ENCODE measurements at places on chromosomes 2 and 18.
A peak's percentile ranks its signal among the peaks of the same experiment; 100 is the strongest.

DNA sequence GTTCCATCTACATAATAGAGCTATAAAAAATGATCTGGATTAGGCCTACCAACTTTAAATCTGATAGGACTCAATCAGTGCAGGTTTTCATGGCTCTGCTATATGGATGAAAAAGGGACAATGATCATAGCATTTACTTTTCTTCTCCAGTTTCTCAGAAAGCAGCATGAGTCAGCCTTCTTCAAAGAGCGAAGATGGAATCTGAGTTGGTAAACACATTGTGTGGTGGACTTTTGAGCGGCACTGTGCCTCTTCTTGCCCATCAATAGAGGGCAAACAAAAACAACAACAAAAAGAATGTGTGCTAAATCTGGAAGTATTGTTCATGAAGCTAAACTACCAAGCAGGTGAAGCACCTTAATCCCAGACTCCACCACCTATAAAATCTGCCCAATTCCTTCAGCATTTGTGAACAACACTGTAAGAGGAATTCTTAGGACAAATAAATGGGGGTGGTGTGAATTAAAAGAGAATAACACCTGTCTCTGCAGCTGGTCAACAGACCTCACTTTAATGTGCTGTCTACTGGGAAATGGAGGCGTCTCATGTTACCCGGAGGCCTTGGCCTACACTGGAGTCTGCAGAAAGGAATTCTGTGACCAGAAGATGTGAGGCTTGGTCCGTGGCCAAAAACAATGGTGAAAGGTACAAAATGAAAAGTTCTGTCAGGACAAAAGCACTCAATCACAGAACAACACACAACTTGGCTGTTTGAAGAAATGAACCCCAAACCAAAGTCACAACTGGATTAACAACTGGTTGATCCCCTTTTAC lies 609.0 kb downstream of the IRS1 start:
- DNase-seq = no peak

GRCh38 chr2:134152045-134153010 lies 101.5 kb upstream of the MGAT5 start:
- no peak for DNase-seq

DNA sequence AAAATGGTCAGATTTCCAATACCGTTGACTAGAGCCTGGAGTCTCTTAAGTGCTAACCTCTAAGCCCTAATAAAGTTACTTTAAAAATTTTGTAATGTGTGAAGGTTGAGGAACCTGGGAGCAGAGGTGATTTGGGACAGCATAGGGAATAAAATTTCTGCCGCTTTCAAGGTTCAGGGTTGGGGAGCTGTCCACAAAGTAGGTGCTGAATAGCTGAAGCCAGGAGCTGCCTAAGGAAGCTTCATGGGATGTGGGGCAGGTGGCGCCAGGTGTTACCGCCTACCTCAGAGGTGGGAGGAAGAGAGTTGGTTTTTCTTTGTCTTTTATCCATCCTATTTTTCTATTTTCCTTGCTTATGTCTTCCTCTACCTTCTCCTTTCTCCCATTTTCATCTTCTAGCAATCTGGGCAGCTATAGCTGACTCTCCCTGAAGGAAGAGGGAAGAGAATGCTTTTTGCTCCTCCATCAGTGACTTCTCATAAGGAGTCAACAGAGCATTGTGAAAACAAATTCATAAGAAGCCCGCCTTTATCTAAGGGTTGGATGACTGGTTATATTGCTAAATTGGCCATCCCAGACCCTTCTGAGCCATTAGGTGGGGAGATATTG lies 178.7 kb downstream of the CLIP4 start:
- no peak for DNase-seq

- no peak for DNase-seq
Observed at GRCh38 chr2:119647440-119648169, 31.4 kb upstream of the TMEM177 start.

DNA sequence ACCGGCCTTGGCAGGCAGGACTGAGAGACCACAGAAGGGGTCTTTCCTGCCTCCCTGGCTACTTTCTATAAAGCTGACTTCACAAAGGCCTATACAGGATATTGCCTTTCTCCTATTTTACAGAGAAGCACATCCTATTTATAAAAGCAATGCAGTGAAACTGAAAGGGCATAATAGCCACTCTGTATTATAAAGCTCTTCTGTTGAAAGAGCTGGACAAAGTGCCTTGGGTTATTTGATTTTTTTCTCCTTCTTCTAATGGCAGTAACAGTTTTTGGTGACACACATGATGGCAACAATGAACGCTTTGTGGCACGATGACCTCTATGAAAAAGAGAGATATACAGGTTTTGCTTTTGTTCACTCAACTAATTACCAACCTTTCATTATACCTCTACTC lies 281.1 kb downstream of the ZNF516 start:
- no peak for DNase-seq

DNA sequence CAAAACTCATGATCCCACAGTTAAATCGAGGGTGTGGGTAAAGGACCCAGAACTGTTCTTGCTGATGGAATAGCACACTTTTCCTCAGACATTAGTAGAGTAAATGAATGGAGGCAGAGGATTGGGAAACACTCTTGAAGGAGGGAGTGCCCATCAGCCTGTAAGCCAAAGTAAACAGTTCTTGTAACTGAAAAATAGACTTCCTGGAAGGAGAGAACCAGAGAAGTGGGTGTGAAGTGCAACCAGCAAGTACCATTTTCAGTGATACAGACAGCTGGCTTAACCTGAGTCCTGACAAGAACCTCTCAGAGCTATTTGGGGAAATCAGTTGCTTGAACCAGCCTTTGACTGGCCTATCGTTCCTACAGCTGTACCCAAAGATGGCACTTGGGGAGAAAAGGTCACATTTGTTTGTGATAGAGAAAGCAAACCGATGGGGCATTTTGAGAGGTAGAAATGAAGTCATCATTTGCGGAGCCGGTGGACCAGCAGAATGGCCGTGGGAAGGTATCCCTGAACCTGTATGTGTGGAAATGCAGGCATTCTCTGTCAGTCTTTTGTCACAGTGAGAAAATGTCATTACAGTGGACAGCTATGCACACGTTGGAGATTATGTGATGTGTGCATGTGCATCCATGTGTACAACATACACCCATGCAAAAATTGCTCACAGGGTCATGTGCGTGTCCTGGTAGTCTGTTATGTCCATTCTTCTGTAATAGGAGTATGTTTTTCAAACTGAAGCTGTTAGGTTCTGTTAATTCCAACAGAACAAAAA lies 17.8 kb downstream of the CRIM1 start:
- DNase-seq = no peak

GRCh38 chr2:82234283-82234874 lies 1929.8 kb upstream of the LRRTM1 start:
- no peak for DNase-seq

DNA sequence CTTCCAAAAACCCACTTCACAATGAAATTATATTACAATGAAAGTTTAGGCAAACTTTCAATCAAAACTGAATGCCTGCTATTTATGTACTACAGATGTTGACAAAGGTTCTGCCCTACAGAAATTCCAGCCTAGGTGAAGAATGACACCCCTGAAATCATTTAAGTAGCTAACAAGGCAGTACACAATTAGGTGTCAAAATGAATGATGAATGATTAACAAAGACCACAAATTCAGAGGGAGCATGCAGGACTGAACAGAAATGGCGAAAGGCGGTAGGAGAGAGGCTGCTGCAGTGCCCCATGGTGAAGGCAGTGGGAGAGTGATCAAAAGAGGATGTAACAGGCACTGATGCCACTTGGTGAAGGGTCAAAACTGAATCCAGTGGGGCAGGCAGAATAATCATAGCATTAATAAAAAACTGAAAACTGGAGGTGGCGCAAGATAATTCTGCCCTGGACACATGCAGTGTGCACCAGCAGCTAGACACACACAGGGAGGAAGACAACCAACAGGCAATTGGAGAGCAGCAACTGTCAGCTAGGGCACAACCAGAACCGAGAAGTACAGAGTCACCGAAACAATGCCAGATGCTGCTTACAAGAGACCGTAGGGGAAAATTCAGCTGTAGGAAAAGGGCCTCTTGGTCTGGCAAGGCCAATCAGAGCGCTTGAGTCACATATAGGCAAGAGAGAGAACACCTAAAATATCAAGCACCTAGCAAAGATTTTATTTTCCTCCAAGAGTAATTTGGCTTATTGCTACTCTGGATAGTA lies 4.5 kb downstream of the TMEM131 start:
- no peak for DNase-seq

DNA sequence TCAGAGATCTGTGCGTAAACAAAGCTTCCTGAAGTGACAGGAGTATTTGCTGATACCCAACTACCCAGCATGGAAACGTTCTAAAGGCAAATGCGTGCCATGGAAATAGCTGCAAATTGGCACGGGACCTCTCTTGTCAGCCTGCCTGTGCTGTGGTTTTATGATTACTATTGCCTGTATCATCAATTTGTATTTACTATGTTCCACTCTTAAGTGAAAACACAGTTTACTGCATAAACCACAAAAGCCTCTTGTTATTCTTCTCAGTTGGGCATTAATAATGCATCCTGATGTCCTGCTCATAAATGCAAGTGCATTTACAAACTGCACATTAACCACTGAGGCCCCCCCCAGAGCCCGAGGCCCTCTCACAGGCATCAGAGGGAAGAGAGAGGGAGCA lies 196.6 kb upstream of the SLC35G4 start:
- DNase-seq = no peak

GRCh38 chr2:173898996-173899395 lies 66.2 kb downstream of the SP3 start:
- DNase-seq = no peak

DNA sequence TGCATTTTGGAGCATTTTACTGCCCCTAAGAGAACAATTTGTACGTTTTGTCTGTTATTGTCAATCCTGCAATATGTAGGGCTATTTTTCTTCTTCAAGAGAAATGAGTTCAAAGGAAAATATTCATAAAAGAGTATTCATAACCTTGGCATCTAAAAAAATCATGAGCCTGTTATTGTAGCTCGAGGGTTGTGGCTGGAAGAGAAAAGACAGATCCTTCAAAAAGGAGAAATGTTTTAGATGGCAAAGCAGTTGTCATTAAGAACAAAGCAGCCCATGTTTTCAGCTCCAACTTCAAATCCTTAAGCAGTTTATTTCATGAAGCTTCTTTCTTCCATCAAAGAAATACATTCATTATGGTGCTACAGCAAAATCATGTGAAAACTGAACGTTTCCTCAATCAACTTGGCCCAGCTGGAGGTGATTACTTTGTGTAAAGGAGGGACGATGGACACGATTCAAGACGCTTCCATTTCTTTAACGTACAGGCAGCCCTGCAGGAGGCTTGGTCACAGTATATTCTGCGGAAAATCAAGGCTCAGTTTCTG lies 31.4 kb downstream of the QPCT start:
- DNase-seq = no peak

GRCh38 chr2:3065928-3066327 lies 311.7 kb downstream of the EIPR1 start:
- no peak for DNase-seq

GRCh38 chr2:43486603-43487002 lies 109.2 kb downstream of the THADA start:
- no peak for DNase-seq

GRCh38 chr2:71476495-71476894 lies 23.1 kb downstream of the DYSF start:
- DNase-seq = no peak

DNA sequence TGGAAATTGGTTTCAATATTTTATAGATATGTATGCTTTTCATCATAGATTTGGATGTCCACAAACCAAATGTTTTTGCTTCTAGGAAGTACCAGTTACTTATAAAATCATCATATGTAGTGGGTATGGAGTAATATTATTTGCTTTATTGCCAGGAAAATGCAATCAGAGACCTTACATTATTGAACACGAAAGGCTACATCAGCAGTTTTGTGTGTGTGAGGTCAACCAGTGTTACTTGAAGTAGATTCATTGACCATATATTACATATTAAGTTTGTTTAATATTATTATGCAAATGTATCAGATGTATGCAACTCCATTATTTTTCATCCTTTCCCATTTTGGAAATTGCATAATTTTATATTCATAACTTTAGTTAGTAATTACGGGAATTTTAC lies 219.1 kb upstream of the MMADHC start:
- DNase-seq = no peak

- DNase-seq = peak; percentile 16
Observed at GRCh38 chr18:37385846-37386778, 179.5 kb downstream of the CELF4 start.

GRCh38 chr2:172305066-172305465 lies 122.3 kb upstream of the ITGA6 start:
- DNase-seq = no peak

GRCh38 chr2:159933040-159933726 lies 129.2 kb downstream of the PLA2R1 start:
- no peak for DNase-seq

DNA sequence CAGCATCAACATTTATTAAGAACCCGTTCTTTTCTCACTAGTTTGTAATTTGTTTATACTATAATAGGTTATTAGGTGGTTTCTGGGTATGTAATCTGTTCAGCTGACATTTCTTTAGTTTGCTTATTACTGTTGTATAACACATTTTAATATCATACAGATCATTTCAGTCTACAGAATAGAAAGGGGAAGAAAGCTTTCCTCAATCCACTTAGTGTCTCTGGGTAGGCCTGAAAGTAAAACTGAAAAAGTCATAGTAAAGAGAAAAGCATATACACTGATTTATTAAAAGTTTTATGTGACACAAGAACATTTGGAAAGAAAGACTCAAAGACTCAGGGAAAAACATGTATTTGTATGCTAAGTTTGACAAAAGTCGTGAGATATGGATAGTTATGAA lies 16.8 kb upstream of the KCNJ3 start:
- DNase-seq = no peak

- no peak for DNase-seq
Observed at GRCh38 chr2:169225233-169225750, 137.0 kb downstream of the LRP2 start.

- DNase-seq = no peak
Observed at GRCh38 chr2:215107216-215108056, 31.0 kb downstream of the ABCA12 start.

DNA sequence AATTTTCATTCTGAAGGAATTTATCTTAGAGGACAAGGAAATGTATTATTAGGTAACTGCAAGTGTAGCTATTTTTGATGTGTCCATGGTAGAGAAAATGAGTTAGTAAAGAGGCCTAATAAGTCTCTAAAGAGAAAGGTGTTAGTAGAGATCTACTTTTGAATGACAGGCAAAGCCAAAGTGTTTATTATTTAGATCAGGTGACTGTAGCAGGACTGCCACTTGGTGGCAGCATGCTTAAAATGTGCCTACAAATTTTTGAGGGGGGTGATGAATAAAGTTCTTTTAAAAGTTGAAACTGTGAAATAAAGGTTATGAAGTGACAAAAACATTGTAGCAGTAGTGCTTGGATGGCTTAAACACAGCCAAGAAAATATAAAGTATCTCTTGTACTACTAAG lies 421.5 kb upstream of the MEIS1 start:
- no peak for DNase-seq

- DNase-seq = no peak
Observed at GRCh38 chr18:7786569-7786968, 219.5 kb downstream of the PTPRM start.

DNA sequence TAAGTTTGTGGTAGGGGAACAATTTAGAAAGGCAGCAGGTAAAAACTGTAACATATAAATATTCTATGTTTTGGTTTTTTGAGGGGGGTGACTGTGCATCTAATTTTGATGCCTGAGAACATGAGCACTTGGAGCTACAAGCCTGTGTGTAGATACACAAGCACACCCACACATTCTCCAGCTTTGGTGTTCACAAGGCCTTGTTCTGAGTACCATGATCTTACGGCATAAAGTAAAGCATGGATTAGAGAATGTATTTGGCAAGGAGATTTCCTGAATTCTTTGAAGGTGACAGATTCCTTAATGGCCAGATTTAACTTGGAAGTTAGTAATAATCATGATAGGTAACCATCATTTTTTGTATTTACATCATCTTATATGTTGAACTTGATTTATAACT lies 42.7 kb downstream of the MAP3K20 start:
- DNase-seq = no peak
